ENCODE measurements at places on chromosomes 1 and 21.

- no peak for DNase-seq
These were observed 1.7 kb downstream of the PIP5K1A start for GRCh38 chr1:151199873-151200581.

DNA sequence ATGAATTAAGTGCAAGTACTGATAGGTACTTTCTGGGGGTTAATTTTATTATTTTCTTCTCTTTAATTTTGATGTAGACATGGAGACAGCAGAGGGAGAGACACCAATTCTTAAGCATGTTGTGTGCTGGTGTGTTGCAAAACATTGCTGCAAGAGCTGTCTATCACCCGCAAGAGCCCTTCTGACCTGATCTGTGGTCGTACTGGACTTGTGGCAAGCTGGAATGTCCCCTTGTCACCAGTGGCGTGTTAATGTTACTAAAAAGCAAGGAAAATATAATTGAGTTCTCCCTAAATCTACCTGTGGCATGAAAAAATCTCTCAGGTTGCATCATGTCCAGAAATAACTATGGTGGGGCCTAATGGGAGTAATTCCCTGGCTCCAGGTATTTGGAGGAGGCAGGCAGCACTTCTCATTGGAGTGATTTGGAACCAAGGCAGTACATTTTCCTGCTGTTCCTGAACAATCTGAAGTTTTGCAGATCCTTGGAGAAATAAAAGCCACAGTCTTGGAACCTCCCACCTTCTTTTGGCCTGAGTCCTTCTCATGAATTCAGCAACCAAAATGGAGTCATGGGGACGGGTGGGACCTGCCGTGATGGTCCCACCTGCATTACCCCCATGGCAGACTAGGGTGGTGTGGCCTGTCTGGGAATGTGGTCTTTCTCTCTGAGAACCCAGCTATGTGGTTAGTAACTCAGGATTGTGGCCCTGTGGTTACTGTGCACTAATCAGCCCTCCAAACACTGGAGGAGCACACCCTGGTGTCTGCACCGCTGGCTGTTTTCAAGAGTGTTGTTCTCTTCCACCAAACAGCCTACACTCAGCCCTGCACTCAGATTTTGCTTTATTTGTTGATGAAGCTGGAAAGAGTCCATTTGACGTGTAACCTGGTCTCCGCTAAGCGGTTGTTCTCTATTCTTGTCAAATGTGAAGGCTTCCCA, 57.4 kb downstream of the GALNT2 start:
- DNase-seq, result no peak

DNA sequence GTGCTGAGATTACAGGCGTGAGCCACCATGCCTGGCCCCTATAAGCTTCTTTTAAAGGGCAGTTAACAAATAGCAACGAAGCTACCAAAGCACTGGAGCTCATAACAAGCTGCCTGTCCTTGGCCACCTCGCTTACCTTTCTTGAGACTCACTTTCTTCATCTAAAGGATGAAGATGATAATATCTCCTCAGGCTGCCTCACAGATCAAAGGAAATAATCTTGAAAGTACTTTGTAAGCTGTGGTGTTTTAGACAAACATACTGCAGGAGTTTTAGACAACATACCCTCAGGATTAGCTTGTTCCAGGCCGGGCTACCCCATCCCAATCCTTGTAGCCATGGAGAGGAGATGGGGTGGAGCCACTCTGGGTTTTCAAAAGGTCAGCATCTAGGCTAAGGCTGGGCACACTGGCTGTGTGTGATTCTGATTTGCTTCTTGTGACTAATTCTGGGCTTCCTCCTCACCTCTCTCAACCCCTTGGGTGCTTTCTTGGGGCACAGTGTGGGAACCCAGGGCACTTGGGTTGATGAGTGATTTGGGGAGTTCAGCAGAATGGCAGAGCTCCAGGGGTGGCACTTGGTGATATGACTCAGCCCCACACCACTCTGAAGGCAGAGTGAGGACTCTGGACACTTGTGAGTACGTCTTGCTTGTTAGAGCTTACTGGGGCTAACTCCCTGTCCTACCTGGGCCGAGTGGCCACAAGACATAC, 5.2 kb downstream of the GPR25 start:
- DNase-seq, result no peak

DNA sequence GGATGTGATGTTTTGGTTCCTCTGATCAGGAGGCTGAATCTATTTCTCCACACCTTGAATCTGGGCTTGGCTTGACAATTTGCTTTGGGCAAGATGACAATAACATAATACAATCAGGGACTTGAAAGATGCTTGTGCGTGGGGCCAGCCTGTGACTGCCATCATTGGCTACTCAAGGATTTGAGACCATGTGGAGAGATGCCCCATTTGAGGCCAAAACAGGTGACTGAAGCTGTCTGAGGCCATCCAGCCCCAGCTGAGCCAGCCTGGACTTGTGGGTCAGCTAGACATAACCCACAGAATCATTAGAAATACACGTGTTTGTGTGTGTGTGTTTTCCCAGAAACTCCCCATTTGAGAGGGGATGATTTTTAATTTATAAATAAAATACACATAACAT, 421.5 kb downstream of the PTPRU start:
- no peak for DNase-seq

GRCh38 chr1:61247881-61248752, 165.8 kb downstream of the NFIA start:
- DNase-seq, result no peak

- peak; percentile 67 for DNase-seq
These were observed 13.1 kb upstream of the SLC30A1 start for GRCh38 chr1:211591980-211592493.

GRCh38 chr1:9443913-9444445, 95.3 kb upstream of the SLC25A33 start:
- DNase-seq, result no peak

- no peak for DNase-seq
These were observed 71.8 kb downstream of the CHRM3 start for GRCh38 chr1:239458144-239458500.

GRCh38 chr1:211632808-211633523, 42.5 kb downstream of the NEK2 start:
- no peak for DNase-seq

- DNase-seq, result no peak
These were observed 168.9 kb upstream of the HOOK1 start for GRCh38 chr1:59645893-59646292.
